Tibial nerve (tissue), 4 donors: ENCODE measurements at places on chromosomes 7 and 10.

DNA sequence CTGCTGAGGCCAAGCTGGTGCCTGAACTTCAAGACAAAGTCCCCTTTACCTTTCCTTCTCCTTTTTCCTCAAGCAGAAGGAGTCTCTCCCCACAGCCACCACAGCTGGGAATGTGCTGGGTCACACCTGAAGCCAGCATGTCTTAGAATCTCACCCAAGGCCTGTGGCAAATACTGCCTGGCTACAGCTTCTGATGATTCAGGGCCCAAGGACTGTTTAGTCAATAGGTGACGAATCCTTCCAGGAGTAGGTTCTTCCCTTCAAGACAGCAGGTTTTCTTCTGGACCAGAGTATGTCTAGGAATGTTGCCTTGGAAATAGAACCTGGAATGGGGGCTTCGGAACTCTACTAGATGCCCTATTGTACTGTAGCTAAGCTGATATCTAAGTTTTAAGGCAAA is 374.6 kb downstream of the KIF20B start:
- no peak for DNase-seq

DNA sequence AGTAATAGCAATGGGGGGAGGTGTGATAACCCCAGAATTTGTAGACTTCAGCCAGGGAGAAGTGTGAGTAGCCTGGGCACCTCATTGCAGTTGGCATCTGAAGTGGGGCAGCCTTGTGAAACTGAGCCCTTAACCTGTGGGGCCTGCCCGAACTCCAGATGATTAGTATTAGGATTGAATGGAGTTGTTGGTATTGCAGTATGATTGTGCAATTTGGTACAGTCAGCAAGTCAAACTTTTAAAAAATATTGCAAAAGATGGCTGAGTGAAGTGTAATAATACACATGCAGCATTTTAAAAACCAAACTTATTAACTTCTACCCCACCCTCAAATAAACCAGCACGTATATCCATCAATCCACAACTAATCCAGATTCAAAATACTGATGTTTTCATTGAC is 9.3 kb downstream of the RBM33 start:
- no peak for DNase-seq

GRCh38 chr7:55105952-55106351 is 87.1 kb downstream of the EGFR start:
- DNase-seq = no peak

- DNase-seq = no peak
Measured at GRCh38 chr7:18828994-18829857, 288.2 kb downstream of the TWIST1 start.

DNA sequence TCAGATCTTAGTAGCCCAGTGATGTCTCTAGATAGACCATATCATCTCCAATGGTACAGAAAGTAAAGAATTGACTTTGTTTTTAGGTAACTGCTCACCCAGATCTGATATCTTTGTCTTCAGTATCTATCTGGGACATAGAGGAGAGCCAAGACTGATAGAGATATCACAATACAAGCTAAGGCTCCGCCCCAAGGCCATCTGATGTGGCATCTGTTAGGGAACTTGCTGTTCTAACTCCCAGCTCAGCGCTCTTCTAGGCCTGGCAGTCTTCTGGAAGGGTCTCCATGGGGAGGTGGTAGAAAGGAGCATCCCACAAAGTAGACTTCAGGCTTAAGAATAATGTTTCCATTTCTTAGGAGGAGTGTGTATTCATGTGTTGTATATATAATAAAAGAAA is 88.4 kb upstream of the SAMD8 start:
- no peak for DNase-seq

- DNase-seq = no peak
Measured at GRCh38 chr7:119900996-119901672, 371.8 kb upstream of the KCND2 start.

GRCh38 chr10:119737823-119738222 is 12.0 kb downstream of the INPP5F start:
- no peak for DNase-seq
